ENCODE measurements at places on chromosomes 7 and 10.
A peak's percentile ranks its signal among the peaks of the same experiment; 100 is the strongest.

- DNase-seq, result no peak
Observed at GRCh38 chr7:31307972-31308371, 32.6 kb downstream of the NEUROD6 start.

DNA sequence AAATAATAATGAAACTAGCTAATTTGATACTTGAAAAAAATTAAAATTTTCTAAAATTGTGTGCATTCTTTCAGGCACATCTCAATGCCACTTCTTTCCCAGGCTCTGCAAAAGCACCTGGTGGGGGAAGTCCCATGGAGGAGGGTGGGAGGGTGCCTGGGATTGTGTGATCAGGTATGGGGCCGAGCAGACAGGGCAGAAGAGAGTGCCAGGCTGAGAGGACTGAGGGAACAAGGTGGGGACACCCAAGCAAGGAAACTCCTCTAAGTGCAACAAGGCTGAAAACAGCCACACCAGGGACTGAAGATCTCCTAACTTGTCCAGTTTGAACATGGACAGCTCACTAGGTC, 13.8 kb downstream of the PARP12 start:
- DNase-seq, result no peak

GRCh38 chr10:77902159-77902558, 24.4 kb downstream of the DLG5 start:
- DNase-seq, result no peak

- DNase-seq, result no peak
Observed at GRCh38 chr7:17411922-17412321, 113.5 kb downstream of the AHR start.

- peak; percentile 1 for DNase-seq
Observed at GRCh38 chr7:21028186-21028585, 241.5 kb upstream of the SP8 start.

Measured in hematopoietic multipotent progenitor cell treated with erythropoietin and hydrocortisone succinate and interleukin-3 and kit ligand, for 6 days (in vitro differentiated cells).